ELR (cell line): ENCODE measurements at places on chromosomes 6 and 20.

DNA sequence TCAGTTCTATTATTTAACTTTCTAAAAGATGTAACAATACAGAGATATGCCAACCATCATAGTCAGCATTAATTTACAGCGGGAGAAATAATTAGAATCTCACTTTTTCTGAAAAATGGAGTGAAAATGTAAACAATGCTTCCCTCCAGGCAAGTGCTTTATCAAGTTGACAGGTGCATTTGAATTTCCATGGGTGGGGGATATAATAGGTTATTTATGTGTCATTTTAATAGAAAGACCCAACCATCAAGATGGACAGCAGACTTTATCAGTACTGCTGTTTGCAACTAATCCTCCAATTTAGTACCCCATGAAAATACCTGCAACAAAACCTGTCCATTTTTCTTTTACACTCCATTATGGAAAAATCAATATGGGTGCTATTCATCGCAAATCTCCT is 780.1 kb downstream of the TFAP2A start:
- DNase-seq = no peak

GRCh38 chr6:143675382-143675900 is 2.3 kb upstream of the PHACTR2 start:
- DNase-seq = no peak

GRCh38 chr6:92779746-92780145 is 639.6 kb downstream of the EPHA7 start:
- DNase-seq = no peak

DNA sequence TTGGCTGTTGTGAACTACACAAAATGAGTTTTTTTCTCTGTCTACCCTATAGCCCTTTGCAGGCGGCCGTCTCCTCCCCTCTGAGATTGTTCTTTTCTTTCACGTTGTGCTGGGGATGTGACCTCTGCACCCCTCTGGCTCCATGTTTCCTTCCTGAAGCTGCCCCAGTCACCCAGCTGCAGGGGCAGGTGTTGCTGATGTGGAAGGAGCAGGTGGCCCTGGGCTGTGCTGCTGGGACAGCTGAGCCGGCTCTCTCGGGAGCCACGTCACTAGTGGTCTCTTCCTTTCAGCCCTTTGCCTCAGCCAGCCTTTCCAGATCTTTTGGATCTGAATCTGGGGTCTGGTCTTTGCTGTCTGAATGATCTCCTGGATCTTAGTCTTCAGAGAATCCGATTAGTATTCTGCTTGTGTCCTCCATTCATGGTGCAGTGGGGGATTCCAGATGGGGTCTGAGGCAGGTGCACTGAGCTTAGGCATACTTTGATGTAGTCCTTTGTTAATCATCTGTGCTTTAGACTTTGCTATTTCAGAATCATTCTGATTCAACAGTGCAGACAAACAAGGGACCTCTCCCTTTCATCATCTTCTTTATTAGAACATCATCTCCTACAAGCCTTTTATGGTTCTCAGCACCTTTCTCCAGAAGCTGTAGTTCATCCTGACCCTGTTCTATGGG is 31.4 kb downstream of the TMEM181 start:
- no peak for DNase-seq

DNA sequence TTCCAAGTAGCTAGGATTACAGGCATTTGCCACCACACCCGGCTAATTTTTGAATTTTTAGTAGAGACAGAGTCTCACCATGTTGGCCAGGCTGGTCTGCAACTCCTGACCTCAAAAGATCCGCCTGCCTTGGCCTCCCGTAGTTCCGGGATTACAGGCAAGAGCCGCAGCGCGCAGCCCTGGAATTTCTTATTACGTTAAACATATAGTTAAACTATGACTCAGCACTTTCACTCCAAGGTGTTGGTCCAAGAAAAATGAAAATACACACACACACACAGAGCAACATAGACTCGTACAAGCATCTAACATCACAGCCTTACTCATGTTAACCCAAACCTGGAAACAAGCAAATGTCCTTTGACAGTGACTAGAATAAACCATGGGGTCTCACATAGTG is 663.9 kb downstream of the PRKN start:
- no peak for DNase-seq

DNA sequence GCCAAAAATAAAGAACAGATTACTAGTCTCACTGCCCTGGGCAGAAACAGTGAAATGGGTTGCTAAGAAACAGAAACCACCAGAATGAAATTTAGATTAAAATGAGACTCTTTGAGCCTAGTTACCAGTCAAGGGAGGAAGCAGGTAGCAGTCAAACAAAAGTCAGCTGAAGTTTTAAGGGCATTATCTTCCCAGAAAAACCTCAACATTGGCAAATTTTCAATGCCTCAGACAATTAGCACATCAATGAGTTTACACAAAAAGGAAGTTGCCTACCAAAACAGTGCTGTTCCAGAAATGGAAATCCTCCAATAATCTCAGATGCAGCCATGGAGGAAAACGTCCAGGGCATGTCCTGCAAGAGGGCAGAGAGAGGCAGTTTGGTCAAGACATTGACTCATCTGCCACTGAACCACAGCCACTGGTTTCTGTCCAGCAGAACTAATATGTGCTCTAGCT is 399.7 kb upstream of the ADGRB3 start:
- no peak for DNase-seq

DNA sequence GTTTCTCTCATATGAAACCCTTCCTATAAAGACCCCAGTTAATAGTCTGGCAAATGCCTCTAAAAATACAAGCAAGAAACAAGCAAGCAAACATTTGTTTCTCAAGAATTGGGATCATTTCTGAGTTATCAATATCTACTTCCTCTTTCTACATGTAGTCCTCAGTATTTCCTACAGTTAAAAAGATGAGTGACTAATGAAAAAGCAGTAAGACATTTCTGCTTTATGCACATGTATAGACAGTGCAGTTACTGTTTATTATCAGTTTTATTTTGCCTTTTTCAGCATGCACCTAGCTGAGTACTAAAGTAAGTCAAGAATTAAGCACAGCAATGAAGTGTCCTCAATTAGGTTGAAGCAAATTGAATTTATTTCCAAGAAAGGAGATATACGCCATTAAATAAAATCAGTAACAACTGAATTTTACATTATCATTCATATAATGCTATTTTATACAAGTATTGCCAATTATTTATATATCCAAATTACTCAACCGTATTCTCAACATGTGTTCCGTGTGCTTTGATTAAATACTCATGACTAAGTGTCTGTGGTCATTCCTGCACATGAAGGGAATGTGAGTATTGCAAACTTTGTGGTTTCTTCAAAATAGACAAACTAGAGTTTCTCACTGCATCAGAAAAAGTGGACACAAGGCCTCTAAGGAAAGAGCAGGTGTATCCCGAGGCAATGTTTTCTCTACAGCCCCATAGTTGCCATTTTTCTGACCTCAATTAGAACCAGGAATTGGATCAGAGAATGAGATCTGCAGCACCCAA is 159.3 kb upstream of the MARCKS start:
- peak; percentile 95 for DNase-seq

DNA sequence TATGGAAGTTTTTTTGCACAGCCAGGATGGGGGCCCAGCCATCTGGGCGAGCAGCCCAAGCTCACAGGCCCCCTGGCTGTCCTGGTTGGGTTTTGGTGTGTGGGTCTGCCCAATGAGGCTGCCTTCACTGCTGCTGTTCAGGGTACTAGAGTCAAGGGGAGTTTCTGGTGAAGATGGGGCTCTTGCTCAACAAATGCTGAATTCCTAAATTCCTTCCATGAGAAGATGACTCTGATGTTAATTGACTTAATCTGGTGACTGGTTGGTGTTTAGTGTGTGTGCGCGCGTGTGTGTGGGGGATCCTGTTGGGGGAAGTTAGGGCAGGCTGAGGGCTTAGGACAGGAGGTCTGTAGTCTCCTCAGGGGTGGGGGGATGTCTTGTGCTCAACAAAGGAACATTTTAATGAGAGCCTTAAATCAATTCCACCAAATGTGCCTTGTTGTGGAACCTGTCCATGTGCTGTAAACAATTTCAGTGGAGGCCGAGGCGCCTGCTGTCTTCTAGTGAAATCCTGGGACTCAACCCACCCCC is 1.9 kb downstream of the PTK7 start:
- peak; percentile 23 for DNase-seq

- DNase-seq = no peak
Observed at GRCh38 chr20:21515300-21516179, 1.7 kb upstream of the NKX2-2 start.
